AG04449 (cell line): ENCODE measurements at places on chromosomes 5 and 9.

- no peak for DNase-seq
Measured at GRCh38 chr9:36950389-36950788, 83.7 kb downstream of the PAX5 start.

GRCh38 chr9:88742483-88742882 lies 207.5 kb downstream of the NXNL2 start:
- no peak for DNase-seq

DNA sequence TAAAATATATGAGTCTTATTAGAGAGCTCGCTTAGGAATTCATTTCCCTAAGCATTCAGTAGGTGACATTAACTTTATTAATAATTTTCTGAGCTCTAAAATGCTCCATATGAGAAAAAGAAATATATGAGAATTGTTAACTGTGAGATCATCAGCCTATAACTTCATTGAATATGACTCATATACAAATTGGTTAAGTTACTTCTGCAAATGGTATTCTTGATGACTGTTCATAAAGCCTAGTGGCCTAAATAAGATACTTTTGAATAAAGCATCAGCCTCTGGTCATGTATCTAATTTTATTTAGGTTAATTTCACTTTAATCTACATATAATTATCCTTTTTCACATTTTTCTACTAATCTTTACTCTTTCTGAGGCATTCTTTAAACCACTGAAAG lies 710.2 kb upstream of the ACO1 start:
- no peak for DNase-seq

- no peak for DNase-seq
Measured at GRCh38 chr5:100690036-100690560, 154.9 kb downstream of the FAM174A start.

DNA sequence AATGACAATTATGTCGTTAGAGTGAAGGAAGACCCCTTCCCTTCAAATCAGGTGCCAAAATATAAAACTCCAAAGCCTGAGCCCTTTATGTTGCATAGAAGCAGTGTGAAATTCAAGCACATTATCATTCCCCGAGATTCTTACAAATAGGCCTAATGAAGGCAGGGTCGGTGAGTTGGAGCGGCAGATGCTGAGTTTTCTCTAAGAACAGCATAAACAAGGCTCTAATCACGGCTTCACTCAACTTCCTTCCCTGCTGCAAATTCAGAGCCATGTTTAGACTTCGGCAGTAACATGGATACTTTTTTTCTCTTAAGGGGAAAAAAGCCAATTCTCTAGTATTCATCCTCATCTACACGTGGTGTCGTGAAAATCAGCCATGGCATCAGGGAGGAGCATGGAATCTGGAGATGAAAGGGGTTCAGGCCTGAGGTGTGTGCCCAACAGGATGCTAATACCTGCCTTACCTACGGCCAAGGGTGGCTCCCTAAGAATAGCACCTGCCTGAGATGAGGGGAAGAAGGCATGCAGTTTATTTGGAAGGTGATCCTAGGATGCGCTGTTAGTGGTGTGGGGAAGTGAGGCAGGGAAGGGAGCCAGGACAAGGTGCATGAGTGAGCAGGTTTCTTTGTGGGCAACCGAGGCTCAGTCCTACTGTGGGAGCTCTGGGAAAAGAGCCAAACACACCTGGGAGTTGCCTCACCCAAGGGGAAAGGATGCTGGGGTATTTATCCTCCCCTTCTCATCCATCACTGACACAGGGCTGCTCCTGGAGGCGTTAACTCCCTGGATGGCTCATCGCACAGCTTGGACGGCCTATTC lies 146.8 kb upstream of the TBC1D2 start:
- no peak for DNase-seq

DNA sequence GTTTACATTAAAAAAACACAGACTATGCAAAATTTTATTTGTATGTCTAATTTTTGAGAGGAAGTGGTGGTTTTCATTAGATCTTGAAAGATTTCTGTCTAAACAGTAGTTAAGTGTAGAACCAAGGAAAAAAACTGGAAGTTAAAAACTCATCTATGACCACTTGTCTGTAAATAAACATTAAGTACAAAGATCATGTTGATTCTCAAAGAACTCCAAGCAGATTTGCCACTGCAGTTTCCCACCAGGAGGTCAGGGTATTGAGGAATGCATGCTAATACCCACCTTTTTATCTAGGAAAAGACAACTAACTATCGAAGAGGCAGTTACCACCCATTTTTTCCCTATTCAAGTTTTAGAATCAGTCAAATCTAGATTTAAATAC lies 1.9 kb downstream of the STOM start:
- DNase-seq = no peak

GRCh38 chr5:124007675-124008398 lies 495.9 kb downstream of the CSNK1G3 start:
- no peak for DNase-seq

GRCh38 chr9:127489471-127490115 lies 38.3 kb downstream of the LRSAM1 start:
- DNase-seq = no peak

DNA sequence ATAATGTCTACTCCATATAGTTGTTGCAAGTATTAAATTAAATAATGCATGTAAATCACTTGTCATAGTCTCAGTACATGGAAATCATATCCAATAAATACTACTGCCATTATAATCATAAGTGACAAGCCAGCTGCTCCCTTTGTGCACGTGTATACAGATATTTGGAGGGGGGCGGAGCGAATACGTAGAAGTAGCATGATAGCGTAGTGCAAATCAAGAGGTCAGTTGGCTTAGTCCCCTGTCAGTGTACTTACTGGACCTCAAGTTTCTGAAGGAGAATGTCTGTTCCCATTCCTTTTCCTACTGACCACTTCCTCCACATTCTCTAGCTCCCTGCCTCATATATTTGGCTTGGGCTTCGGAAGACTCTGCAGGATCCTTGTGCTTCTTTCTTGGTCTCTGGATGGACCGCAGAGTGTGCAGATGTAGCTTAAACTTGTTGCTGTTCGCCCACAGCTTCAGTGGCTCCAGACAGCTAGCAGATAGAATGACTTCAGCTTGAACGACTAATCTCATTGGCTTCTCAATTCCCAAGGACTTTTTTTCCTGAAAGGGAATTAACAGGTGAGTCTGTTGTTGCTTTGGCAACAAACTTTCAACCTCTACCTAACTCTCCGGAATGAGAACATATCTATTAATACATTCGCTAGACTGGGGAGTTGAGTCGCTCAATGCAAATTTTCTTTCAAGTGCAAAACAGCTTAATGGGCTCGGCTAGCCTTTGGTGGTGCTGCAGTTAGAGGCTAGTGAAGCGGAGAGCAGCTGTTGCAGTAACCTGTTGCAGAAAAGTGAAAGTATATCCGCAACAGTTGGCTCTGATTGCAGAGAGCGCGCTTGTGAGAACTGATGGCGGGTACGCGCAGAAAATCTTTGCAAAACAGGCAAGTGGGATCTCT lies at the start of gene PCDHB1:
TSS of gene PCDHB1 (plus strand) at position 753 of the 899 bp plus-strand sequence. CDS start at position 850, 97 bp downstream.
- DNase-seq = no peak

DNA sequence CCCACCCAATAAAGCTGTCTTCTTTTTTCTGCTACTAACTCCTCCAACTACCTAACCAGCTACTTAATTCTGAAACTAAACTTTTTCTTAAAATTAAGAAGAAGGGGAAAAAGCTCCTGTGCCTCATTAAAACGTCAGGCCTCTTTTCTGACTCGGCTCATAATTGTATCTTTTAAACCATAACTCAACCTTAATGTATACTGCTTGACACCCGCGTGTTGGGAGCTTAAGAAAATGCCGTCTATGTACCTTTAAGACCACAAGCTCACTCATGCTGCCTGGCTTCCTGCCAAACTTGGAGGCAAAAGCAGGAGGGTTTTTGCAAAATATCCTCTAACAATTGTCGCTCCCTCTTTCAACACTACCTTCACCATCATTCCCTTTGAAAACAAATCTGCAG lies 5.0 kb downstream of the EBF1 start:
- peak; percentile 42 for DNase-seq

GRCh38 chr5:139167063-139167462 lies 31.1 kb downstream of the SIL1 start:
- DNase-seq = no peak

DNA sequence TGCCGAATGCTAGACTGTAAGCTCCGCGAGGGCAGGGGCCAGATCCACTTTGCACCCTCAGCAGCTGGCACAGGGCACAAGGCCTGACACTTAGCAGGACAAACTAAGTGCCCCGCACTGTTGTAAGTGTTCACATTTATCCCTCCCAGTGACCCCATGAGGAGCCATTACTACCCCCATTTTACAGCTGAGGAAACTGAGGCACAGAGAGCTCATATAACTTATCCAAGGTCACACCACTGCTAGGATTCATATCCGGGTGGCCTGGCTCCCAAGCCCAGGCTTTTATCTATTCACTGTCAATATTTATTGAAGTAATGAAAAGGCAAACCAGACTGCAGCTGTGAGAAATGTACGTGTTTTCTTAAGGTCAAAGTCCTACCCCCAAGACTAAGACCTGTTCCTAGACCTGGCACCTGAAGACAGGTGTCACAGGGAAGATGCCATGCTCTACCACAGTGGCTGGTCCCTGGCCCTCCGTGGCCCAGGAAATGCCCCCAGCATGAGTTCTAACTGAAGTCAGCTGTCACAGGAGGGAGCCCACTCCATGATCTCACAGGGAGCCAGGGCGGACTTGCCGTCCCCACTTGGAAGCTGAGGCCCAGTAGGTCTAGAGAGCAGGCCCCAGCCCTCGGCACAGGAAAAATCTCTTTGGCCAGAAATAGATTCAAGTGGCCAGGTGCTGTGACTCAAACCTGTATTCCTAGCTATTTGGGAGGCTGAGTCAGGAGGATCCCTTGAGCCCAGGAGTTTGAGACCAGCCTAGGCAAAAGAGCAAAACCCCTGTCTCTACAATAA lies 74.7 kb upstream of the IL17B start:
- no peak for DNase-seq

GRCh38 chr9:22158271-22158670 lies 149.2 kb upstream of the CDKN2B start:
- DNase-seq = no peak

DNA sequence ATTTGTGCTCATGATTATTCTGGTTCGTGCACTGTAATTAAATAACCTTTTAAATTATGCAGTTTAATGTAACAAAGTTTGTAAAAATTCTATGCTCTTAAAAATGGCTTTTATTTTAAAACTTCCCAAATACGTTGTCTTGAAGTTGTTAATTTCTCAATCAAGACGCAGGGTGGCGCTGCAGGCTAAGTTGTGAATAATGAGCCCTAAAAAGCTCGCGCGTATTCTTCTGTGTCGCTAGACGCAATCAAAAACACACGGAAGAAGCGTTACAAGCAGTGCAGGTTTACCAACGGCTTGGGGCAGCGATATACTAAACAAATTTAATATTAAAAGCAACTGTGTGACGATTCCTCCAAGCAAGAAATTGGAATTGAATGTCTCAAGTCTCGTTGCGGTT lies at the start of gene PCDHB4:
TSS of gene PCDHB4 (plus strand) at position 256 of the 400 bp plus-strand sequence. CDS start 181 bp downstream, outside the sequence.
- DNase-seq = no peak

GRCh38 chr5:60207040-60207439 lies 313.5 kb upstream of the PDE4D start:
- DNase-seq = no peak

GRCh38 chr5:91486638-91487037 lies 103.5 kb upstream of the ARRDC3 start:
- DNase-seq = no peak

DNA sequence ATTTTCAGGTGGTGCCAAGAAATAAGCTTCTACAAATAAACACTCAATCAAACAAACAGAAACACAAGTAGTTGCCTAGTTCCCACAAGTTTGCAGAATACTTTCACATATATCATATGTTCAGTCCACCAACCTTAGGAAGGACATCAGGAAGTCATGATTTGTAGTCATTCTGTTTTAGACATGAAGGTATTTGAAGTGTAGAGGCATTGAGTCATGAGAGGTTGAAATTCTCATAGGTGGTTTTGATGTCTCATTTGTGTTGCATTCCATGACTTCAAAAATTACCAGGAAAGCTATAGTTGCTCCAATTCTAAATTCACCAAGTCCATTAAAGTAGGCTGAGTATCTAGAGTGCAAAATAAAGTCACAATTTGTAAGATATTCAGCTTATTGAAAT lies 159.0 kb downstream of the KCTD16 start:
- DNase-seq = no peak

DNA sequence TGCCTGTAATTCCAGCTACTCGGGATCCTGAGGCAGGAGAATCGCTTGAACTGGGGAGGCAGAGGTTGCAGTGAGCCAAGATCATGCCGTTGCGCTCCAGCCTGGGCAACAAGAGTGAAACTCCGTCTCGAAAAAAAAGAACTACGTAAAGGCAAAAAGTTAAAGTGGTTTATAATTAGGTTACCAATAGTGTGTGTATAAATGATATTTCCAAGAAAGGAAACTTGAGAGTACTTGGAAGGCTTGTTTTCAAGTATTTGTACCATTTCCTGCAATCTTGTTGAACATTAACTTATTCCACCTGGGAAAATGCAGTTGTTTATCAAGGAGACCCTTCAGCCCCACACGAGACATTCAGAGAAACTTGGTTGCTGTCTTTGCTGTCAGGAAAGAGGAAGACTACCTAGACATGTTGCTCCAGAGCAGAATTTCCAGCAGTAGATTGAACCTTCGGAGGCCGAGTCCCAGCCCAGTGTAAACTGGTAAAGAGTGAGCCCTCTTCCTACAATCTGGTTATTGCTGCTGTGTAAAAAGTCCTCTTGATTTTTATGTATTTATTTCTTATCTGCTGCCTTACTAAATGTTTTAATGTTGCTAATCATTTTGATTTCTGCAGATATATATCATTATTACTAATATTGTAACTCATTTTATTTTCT lies 30.1 kb downstream of the STXBP1 start:
- no peak for DNase-seq

GRCh38 chr5:150299571-150300327 lies 3.0 kb downstream of the ARSI start:
- no peak for DNase-seq

GRCh38 chr5:64634997-64635686 lies 55.2 kb upstream of the SHISAL2B start:
- DNase-seq = no peak

DNA sequence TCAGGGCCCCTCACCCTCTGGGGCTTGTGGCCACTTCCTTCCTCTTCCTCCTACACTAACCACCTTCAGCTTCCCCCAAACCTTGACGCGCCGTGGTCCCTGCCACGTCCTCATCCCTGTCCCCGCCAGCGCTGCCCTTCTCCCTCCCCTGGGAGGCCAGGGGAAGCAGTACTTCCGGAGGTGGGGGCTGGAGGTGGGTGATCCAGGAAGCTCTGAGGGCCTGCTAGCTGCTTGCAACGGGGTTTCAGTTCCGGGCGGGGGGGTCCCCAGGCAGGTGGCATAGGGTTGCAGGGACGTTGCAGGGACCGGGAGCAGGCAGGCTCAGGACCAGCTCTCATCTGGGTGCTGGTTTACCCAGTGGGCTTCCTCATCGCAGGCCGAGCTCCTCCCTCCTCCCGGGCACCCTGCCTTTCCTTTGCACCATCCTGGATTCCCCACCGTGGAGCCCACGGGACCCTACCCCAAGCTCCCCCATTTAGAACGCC lies 70.0 kb downstream of the RXRA start:
- no peak for DNase-seq

DNA sequence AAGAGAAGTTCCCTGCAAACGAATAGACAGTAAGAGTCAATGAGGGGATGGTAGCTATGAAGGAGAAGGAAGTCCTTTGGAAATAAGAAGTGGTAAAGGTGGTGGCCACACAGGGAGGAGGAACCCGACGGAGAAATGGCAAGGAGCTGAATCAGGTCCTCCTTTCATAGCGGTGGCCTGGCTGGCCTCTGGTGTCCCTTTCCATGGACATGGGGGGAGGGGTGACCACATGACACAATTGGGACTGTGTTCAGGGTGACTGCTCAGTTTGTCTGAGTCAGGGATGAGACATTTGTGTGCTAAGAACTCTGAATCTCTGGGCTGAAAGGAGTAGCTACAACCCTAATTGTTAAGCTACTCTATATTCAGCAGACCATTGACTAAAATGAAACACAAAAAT lies 28.7 kb upstream of the TIMD4 start:
- DNase-seq = no peak
